Lung microvascular endothelial cell (primary cell): ENCODE measurements at places on chromosomes 13 and 19. TPM values are rescaled to one million over a fixed set of nuclear protein-coding genes. Genes with fewer than 3 reads are reported as not detected.

The ARMC6 gene
- total RNA-seq = 32.3 and 49.8 TPM in 2 replicates

The C19orf85 gene
- total RNA-seq = not detected in 2 replicates

The TRPM4 gene
- total RNA-seq = 9.5 and 10.7 TPM in 2 replicates

GRCh38 chr13:39401756-39402155, 201.2 kb downstream of the LHFPL6 start:
- DNase-seq = no peak

DNA sequence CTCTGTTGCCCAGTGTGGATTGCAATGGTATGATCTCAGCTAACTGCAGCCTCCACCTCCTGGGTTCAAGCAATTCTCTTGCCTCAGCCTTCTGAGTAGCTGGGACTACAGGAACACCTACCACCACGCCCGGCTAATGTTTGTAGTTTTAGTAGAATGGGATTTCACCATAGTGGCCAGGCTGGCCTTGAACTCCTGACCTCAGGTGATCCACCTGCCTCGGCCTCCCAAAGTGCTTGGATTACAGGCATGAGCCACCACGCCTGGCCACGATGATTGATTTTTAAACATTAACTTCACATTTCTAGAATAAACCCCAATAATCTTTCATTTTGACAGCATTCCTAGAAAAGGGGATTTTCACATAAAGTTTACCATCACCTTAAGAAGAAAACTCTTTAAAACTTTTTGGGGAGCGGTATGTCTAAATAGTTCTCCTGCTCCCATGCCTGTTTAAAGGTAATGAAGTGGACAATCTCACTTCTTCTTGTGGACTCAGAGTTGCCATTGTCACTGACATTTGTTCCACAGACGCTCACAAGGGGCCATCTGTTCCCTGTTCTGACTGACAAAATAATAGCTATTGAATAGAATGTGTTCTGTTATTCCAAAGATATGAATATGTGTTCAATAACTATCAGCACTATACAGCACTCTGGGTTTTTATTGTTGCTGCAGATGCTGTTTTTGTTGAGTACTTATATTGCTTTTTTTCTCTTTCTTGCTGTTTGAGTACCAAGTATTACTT, 66.1 kb upstream of the C1QTNF9B start:
- no peak for DNase-seq
